Activated T-cell treated with anti-CD3 and anti-CD28 coated beads, Interleukin-2, amount 50 U/mL, for 72 hours (primary cell): ENCODE measurements at places on chromosomes 6 and 20. TPM values are rescaled to one million over a fixed set of nuclear protein-coding genes. Genes with fewer than 3 reads are reported as not detected.

Gene HLA-DQB2
- total RNA-seq: 0.36 TPM

Gene CCN6
- 0.25 TPM for total RNA-seq

Gene SOBP
- total RNA-seq: 0.44 TPM

Gene ULBP3
- total RNA-seq: 1.1 TPM

Gene ATAT1
- total RNA-seq: 8.3 TPM

Gene COL12A1
- total RNA-seq: not detected

Gene ELOVL2
- total RNA-seq: not detected

Gene MYCT1
- not detected for total RNA-seq

Gene ZNF512B
- 20.0 TPM for total RNA-seq

Gene ADAM33
- total RNA-seq: not detected

Gene WFDC2
- 1.8 TPM for total RNA-seq

Gene SLC22A2
- total RNA-seq: not detected

Gene BPI
- total RNA-seq: not detected

Gene CST11
- not detected for total RNA-seq

Gene SLC32A1
- total RNA-seq: not detected

Gene TOP1
- 86.1 TPM for total RNA-seq
